ENCODE measurements at places on chromosomes 3 and 15.

- DNase-seq, result no peak
Observed at GRCh38 chr3:133575086-133575485, 1.6 kb downstream of the CDV3 start.

- no peak for DNase-seq
Observed at GRCh38 chr15:43771816-43772215, 5.0 kb downstream of the ELL3 start.

DNA sequence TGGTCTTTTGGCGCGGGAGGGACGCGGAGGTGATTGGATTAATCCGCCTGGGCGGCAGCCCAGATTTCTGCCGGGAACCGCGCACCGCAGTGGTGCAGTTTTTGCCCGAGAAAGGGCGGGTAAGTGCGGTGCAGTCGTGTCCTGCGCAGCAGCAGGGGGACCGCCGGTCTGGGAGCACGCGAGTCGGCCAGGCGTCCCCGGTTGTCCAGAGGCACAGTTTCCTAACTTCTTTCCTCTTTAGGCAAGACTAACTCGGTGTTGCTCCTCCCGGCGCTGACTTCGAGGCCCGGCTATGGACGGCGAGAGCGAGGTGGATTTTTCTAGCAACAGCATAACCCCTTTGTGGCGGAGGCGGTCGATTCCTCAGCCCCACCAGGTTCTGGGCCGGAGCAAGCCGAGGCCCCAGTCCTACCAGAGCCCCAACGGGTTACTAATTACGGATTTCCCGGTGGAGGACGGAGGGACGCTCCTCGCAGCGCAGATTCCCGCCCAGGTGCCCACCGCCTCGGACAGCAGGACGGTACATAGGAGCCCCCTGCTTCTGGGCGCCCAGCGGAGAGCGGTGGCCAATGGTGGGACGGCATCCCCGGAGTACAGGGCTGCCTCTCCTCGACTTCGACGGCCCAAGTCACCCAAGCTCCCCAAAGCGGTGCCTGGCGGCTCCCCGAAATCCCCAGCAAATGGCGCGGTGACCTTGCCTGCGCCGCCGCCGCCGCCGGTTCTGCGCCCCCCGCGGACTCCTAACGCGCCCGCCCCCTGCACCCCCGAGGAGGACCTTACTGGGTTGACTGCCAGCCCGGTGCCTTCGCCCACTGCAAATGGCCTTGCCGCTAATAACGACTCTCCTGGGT is 736 bp downstream of the ARHGEF26 start:
- DNase-seq, result no peak

- DNase-seq, result no peak
Observed at GRCh38 chr3:72355168-72355567, 493.1 kb downstream of the SHQ1 start.
